ENCODE measurements at places on chromosomes 16 and 17.

DNA sequence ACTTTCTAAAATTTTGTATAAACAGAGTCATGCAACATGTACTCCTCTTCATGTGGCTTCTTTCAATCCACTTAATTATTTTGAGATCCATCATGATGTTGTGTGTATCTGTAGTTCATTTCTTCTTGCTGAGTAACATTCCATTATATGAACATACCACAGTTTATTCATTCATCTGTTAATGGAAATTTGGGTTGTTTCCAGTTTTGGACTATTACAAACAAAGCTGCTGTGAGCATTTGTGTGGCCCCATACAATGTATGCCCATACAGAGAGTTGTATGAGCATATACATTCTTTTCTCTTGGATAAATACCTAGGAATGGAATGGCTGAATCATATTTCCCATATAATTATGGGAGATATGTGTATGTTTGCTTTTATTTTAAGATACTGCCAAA lies 85.6 kb downstream of the CLEC16A start:
- DNase-seq = no peak

DNA sequence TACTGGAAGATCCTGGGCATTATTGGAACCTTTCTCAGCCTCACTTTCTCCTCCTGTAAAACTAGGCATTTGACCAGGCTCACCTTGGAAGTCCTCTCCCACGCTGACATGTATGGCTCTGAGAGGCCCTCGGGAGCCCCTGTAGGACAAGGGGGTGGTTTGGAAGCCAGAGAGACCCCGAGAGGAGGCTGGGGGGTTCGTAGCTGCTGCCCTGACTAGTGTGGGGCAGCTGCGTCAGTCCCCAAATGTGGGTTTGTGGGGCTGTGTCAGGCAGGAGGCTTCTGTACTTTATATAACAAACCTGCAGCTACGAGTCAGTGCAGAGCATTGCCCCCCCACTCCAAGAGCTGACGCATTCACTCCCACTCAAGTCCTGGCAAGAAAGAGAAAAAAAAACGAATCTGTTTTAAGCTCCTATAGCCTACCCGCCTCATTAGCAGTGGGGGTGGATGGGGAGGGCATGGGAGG lies 1.8 kb downstream of the CX3CL1 start:
- DNase-seq = no peak

DNA sequence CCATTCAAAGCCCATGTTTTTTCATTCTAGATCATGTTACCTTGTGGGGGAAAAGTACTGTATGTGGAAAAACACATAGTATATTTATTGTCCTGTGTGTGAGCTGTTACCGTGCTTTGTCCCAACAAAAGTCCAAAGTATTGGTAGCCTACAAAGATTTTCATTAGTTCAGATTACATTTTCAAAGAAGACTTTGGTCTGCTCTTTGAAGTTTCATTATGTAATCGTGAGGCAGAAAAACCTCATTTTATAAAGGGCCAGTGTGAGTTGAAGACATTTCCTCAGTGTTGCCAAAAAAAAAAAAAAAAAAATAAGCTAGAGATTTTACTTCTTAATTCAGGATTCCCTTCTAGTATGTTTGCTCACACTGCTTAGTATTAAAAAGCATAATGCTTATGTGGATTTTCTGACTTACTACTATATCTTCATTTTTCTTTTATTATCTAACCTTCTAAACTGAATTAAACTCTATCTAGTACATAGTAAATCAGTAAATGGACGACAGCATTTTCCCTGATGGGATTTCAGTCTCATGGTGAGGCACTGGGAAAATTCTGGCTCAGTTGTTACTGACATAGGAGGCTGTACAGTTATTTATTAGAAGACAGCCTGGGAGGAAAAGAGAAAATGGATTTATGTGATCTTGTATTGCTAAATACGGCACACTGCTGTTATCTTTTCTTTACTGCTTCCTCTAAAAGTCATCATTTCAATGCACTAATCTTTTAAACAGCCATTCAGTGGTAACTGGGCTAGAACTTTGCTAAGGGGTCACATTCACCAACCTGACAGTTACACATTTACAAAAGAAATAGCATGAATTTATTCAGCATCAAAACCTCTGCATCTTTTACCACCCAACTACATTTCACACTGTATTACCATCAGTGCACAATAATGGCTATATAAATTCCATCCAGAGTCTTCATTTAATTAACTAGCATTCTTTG lies 100.6 kb downstream of the STXBP4 start:
- no peak for DNase-seq

- DNase-seq = no peak
Measured at GRCh38 chr17:35390156-35390555, 16.7 kb upstream of the SLFN11 start.

DNA sequence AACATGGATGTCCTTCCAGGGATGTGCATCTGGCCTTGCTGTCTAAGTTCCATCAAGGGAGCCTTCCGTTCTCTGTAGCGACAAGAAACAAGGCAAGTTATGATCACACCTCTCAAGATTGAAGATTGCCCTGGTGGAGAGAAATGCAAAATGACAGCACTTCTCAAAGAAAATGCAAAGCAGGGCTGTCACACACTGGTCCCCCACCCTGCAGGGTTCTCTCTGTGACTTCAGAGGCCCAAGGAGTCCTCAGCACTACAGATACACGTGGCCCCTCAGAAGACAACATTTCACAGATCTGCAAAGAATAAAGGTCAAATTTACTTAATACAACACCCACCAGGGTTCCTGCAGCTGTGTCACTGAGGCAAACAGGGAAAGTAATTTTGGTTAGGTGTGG lies 60.7 kb upstream of the TEX2 start:
- DNase-seq = no peak

- no peak for DNase-seq
Measured at GRCh38 chr16:17335826-17336529, 134.8 kb downstream of the XYLT1 start.

GRCh38 chr17:4908301-4908700 lies 5.4 kb upstream of the CHRNE start:
- DNase-seq = no peak

GRCh38 chr16:84570739-84571403 lies 47.0 kb downstream of the COTL1 start:
- DNase-seq = no peak

DNA sequence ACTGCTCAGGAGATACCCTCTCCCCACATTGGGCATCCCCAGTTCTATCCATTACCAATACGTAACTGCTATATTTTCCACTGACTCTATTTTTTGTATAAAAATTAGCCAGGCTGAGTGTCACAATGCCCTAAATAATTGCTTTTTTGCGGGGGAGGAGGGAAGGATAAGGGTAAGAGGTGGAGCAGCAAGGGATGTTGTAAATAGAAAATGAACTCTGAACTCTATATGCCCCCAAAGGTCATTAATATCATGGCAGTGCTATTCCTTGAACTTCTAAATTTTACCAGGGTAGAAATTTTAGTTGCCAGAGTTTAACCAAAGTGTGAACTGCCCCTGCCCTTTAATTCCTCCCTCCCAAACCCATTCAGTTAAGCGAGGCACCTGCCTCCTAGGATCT lies 118.7 kb downstream of the SKAP1 start:
- DNase-seq = no peak

- DNase-seq = peak; percentile 89
Measured at GRCh38 chr16:30472328-30472942, at the start of gene ITGAL. ITGAL (plus strand) TSS chr16:30472742; CDS start chr16:30472838, 96 bp downstream.

- no peak for DNase-seq
Measured at GRCh38 chr16:82888591-82889001, 261.8 kb downstream of the CDH13 start.

- no peak for DNase-seq
Measured at GRCh38 chr17:74757931-74758847, 9.8 kb downstream of the NHERF1 start.

DNA sequence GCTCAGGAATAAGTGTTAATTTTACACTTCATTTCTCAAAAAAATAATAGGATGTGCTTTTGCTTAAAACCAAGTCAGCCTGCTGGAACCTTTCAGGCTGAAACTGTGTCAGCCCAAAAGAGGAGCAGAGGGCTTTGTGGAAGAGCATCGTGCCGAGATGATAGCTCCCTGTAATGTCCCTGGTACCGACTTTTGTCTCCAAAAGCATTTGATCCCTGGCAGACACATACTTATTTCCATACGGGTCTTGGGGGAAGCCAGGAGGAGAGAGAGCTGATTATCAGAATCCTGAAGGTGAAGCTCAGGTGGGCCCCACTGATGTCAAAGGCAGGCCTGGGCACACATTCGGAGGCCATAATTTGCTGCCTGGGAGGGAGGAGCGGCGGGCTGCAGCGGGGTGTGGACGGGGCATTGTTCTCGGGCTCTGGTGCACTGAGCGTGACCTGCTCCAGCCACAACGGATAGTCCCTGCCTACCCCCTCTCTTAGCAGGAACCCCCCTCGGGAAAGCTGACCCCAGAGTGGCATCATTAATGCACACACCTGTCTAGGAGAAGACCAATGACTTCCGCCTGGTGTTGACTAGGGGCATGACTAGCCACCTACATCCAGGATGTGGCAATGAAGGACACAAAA lies 155.9 kb downstream of the C16orf78 start:
- DNase-seq = no peak

DNA sequence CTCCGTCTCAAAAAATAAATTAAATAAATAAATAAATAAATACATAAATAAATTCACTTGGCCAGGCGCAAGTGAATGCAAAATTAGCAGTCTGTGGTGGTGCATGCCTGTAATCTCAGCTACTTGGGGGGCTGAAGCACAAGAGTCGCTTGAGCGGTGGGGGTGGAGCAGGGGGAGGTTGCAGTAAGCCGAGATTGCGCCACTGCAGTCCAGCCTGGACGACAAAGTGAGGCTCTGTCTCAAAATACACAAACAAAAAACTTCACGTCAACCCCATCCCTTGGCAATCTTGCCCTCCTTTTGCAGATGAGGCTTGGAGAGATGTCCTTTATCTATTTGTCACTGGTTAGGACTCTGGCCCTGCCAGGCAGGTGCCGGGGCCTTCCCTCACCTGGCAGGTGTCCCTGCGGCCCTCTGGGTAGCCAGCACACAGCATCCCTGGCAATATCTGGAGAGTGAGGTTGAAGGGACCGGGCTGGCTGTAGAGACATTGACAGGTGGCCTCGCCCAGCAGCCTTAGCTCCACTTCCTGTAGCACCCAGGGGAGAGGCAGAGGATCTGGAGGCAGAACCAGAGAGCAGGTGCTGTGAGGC lies 4.4 kb downstream of the PRSS36 start:
- DNase-seq = no peak

GRCh38 chr16:57513371-57514102 lies 22.8 kb downstream of the CCDC102A start:
- no peak for DNase-seq

- DNase-seq = no peak
Measured at GRCh38 chr16:81888520-81889394, 109.7 kb downstream of the PLCG2 start.

GRCh38 chr17:35087731-35088355 lies 24.3 kb upstream of the RFFL start:
- DNase-seq = no peak

- DNase-seq = no peak
Measured at GRCh38 chr16:56616608-56617211, 8.3 kb downstream of the MT2A start.

DNA sequence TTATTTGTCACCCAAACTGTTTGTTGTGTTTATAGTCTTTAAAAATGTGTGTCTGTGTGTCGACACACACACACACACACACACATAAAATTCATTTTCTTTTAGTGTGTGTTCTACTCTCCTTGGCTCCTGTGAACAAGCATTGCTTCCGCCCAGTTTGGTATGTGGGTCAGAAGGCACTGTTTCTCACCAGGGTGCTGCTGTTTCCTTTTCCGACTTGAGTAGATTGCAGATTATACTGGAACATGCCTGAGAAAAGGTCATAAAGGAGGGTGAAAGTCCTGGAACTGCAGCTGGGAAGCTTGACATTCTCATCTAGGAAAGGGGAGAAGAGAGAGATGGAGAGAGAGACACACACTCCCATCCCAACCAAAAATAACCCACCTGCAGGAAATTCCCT lies 330.3 kb downstream of the BCAS3 start:
- DNase-seq = no peak

DNA sequence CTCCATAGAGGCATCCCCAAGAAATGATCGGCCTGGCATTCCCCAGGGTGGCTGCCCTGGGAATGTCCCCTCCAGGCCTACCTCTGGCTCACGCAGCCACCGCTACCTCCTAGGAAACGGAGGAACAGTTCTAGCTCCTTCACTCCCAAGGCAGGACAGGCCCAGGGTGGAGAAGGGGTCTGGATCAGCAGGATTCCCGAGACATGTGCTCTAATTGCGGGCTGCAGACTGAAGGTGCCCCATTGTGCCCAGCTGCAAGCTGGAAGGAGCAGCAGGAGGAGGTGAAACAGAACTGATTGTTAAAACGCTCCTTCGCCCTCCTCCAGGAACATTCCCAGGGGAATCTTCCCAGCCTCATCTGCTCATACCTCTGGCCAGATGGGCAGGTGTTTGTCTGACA lies 40.8 kb downstream of the SCNN1G start:
- no peak for DNase-seq

DNA sequence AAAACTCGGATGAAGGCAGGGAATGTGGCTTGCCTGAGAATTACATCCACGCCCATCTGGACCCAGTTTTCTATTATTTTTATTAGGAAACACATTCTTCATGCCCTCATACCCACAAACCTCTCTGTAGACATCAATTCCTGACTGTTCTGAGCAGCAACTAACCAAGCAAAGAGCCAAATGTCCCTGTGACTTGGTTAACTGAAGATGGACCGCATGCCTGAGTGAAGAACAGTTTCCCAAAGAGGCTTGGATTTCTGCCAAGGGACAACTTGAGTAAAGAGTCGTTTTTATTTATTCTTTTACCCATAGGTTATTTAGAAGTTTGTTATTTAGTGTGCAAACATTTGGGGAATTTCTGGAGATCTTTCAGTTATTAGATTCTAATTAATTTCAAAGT lies 259.8 kb downstream of the GRIN2A start:
- no peak for DNase-seq

DNA sequence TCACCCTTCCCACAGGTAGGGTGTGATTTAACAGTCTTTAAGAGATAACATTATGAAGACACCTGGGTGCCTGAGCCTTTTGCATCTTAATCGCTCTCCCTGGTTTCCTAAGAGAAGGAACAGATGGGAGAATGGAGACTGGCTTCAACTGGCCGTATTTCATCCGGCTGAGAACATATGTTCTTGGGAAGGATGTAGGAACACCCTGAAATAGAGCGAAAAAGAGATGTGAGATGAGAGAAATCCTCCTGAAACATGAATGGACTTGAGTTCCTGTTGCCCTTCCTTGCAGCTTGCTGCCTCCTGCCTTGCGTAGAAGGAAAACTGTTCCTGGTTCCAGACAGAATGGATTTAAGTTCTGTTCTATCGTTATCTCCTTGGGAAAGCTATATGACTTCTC lies 385.4 kb upstream of the RBFOX1 start:
- no peak for DNase-seq
